CD4-positive, alpha-beta T cell treated with Interleukin-4 for 1 hour (primary cell): ENCODE measurements at places on chromosomes 11 and 22.

GRCh38 chr11:121032546-121032945 is 8.6 kb downstream of the TBCEL start:
- DNase-seq: no peak

DNA sequence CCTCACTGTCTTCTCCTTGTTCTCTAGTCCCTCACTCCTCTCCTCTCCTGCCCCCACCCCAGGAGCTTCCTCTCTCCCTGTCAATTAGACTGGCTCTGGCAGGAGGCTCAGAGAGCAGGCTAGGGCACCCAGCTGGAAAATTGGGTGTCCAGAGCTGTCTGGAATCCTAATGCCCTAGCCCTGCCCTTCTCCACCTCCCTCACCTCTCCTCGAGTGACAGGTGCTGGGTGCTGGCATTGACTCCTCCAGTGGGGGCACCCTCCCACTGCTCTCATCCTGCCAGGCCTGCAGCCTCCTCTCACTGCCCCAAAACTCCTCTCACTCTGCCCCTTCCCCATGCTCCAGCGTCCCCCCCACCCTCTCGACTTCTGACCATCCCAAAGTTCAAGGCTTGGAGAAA is 68.9 kb downstream of the CYTH4 start:
- no peak for DNase-seq

GRCh38 chr11:48107188-48107704 is 109.4 kb upstream of the OR4B1 start:
- DNase-seq: peak; percentile 70

- peak; percentile 7 for DNase-seq
These were observed 35.0 kb upstream of the OR9G4 start for GRCh38 chr11:56783448-56784041.

DNA sequence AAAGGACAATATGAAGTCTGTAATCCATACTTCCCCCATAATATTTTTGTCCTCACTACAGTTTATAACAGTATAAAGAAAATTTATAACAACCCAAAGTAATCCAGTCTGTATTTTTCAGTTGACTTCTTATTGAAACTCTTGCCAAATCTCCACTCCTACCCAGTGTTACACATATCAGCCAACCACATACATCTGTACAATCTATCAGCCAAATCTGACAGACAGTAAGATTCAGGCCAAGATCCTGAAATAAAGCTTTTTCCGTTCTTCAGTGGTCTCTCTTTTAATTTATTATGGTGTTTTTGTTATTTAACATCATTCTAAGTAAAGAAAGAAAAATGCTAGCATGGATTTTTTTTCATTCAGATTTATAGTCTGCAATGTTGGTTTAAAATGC is 2370.9 kb upstream of the RAG2 start:
- no peak for DNase-seq

DNA sequence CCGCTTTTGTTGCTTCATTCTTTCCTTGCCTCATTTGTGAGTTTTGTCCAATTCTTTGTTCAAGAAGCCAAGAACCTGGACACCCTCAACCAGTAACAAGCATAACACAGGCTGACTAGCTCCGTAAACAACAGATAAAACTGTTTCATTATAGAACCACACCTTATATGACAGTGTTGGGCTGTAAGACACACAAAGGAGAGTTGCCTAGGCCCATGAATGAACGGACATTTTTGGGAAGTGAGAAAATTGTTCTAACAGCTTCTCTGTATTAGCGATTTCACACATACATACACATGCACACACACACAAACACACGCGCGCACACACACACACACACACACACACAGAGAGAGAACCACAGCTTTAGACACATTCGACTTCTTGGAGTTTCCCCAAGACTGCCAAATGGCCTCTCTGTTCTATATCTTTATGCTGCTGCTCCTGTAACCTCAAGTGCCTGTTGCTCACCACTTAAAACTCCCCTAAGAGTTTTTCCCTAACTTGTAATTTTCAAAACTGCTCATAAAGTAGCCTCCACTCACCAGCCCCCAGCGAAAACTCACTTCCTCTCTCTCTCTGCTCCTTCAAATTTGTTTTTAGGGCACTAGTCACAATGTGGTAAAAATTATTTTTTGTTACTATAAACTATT is 35.9 kb downstream of the CTSC start:
- DNase-seq: peak; percentile 64

DNA sequence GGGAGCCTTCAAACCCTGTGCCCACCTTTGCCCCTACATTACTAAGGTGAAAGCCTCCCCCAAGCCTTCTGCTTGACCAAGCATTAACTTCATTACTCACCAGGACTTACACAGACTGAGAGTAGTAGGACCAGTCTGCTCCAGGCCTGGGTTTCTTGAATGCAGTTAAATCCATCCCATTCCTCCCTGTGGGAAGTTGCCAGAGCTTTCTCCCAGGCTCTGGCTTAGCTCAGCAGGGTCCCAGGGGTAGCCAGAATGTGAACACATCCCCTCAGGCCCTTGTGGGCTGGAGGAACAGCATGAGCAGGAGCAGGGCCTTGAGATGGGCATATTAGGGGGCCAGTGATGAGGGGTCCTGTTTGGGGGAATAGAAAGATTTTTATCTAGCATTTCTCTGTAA is 59.9 kb downstream of the RRM1 start:
- DNase-seq: no peak

DNA sequence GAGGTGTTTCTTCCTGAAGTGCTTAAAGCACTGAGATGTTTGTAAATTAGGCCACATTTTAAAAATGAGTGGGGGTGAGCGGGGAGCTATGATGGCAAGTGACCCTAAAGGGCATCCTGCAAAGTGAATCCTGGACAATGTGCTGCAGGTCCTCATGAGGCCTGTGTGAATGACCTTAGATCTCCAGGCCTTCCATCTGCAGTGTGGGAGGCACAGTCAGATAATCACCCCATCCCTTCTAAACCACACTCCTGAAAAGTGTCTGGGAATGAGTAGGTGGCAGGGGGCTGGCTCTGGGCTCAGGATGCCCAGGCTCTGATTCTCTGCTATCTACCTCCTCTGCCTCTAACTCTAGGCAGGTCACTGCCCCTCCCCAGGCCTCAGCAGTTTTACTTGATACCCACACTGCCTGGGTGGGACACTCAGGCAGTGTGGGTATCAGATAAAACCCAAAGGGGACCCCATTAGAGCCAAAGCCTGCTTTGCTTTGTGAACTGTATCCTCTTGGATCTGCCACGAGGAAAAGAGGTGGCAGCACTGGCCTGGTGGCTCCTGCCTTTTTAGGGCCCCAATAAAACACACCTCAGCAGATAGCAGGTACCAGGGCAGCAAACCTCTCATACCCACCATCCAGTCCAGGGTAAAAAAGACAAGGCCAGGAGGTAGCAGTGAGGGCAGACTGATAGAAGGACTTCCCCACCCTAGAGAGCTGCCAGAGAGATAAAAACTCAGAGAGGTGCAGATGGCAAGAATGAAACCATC is 10.5 kb downstream of the STARD10 start:
- no peak for DNase-seq

- DNase-seq: no peak
These were observed 2.6 kb upstream of the CARD18 start for GRCh38 chr11:105142167-105142566.

DNA sequence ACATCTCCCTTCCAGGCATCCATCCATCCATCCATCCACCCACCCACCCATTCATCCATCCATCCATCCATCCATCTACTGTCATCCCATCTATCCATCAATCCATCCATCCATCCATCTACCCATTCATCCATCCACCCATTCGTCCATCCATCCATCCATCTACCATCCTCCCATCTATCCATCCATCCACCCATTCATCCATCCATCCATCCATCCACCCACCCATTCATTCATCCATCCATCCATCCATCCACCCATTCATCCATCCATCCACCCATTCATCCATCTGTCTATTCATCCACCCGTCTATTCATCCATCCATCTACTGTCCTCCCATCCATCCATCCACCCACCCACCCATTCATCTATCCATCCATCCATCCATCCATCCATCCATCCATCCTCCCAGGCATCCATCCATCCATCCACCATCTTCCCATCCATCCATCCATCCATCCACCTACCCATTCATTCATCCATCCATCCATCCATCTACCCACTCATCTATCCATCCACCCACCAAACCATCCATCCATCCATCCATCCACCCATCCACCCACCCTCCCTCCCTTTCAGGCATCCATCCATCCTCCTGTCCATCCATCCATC is 33.7 kb downstream of the OSBPL5 start:
- no peak for DNase-seq

GRCh38 chr11:97355230-97355629 is 965.4 kb downstream of the JRKL start:
- no peak for DNase-seq

GRCh38 chr11:35567737-35568465 is 42.5 kb upstream of the PAMR1 start:
- DNase-seq: no peak

DNA sequence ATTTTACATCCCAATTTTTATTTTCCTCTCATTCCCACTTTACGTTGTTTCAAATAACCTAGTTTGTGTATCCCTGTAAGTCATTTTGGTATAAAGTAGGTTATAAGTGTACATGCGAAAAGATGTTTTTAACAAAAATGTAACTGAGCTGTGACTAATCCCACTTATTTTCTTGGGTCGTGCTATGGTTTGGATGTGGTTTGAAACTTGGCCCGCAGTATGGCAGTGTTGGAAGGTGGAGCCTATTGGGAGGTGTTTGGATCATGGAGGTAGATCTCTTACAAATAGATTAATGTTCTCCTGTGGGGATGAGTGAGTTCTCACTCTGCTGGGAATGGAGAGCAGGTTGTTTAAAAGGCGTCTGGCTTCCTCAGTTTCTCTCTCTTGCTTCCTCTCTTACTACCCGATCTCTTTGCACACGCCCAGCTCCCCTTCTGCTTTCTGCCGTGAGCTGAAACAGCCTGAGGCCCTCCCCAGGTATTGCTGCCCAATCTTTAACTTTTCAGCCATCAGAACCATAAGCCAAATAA is 7.2 kb downstream of the RPL27A start:
- DNase-seq: no peak

GRCh38 chr22:37293172-37293571 is 10.9 kb downstream of the CYTH4 start:
- DNase-seq: no peak

GRCh38 chr22:38489561-38490145 is 16.5 kb downstream of the DDX17 start:
- no peak for DNase-seq

DNA sequence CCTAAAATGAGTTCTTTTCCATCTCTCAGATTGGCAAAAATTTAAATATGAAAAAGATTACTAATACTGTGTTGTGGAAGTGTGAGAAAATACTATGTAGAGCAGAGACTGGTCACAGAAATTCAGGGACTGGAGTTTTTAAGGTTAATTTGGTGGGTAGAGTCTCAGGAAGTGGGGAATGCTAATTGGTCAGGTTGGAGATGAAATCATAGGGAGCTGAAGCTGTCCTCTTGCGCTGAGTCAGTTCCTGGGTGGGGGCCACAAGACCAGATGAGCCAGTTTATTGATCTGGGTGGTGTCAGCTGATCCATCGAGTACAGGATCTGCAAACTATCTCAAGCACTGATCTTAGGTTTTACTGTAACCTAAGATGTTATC is 29.4 kb upstream of the TMEM86A start:
- no peak for DNase-seq

DNA sequence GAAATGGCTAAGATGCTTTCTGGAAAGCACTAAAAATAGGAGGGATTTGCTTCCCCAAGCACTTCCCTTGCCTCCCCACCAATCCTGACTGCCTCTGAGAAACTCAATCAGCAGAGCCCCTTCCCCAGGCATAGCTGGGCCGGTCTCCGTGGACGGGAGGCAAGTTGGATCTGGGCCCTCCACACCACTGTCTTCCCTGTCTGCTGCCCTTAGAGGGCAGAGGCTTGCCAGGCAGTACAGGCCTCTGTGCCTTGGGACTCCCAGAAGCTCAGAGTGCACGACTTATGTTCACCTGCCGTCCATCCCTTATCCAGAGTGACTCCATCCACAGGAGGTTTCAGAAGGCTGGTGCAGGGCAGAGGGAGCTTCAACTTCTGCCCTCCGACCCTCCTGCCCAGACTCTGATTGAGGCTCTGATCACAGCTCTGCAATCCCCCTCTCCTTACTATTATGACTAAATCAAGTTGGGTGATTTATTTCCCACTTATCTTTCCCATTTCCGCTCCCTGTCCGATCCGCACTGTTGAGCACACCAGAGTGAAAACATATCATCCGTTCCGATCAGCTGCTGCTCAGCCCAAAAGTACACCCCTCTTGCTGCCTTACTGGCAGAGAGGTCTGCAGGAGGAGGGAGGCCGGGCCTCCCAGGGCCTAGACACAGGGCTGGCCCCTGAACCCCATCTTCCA is 71.8 kb downstream of the DSCAML1 start:
- no peak for DNase-seq

- DNase-seq: peak; percentile 42
These were observed 52.8 kb downstream of the MYH9 start for GRCh38 chr22:36334821-36335603.

DNA sequence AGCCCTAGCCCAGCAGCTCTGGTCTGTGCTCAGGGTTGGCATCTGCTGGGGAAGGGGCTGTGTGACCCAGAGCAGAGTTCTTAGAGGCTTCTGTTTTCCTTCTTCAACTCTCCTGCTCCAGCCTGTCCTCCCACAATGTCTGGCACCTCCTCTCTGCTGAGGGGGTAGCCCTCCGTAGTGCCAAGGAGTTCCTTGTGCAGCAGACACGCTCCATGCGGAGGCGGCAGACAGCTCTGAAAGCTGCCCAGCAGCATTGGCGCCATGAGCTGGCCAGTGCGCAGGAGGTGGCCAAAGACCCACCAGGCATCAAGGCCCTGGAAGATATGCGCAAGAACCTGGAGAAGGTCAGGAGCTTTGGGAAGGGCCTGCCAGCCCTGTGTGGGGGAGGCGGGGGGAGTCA is 69.3 kb downstream of the CEP164 start:
- no peak for DNase-seq

GRCh38 chr22:36069368-36069767 is 40.7 kb upstream of the RBFOX2 start:
- no peak for DNase-seq

GRCh38 chr22:30565341-30565740 is 9.1 kb downstream of the GAL3ST1 start:
- DNase-seq: no peak

DNA sequence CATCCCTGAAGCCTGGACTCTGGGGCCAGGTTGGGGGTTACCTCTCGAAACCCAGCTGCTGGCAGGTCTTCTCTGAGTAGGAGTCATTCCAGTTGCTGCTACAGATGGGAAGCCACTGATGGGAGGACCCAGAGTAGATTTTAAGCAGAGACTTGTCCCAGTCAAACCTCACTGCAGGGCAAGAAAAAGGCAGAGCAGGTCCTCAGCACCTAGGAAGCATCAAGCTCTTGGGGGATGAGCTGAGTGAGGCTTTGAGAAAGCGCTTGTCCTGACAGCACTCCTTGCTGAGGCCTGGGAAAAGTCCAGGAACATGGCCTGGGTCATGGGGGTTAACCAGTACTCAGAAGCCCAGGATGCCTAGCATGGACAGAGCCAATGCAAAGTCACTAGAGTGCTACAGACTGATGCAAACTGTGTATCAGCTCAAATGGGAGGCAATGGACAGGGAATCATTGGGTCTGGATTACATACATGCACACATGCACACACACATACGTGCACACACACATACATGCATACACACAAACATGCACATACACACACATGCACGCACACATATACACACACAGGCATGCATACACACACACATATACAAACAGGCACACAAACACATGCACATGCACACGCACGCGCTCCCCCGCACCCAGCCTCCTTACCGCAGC is 15.3 kb downstream of the TMPRSS13 start:
- DNase-seq: no peak
